GM12892 (cell line): ENCODE measurements at places on chromosomes 3 and 15.

- DNase-seq = no peak
Observed at GRCh38 chr15:45180201-45180600, 7.6 kb downstream of the SHF start.

DNA sequence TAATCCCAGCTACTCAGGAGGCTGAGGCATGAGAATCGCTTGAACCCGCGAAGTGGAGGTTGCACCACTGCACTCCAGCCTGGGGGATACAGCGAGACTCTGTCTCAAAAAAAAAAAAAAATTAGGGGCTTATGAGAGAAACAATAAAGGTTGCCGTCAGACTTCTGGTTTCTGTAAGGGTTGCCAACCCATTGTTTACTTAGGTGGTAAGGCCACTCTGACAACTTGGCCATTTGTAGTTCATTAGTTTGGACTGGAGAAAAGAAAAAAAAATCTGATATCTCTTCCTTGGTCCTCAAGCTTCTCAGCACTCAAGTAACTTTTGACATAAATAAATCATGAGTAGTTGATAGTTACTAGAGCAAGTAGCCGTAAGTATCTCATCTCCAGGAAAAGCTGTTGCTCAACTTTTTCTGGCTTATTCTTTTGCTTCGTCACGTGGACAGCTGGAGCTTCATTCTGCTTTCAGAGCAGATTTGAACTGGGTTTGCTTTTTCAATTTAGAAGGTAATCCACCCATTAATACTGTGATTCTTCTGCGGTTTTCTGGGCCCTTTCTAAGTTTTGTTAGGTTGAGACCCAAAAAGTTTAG is 9.4 kb downstream of the SNX1 start:
- no peak for DNase-seq

- DNase-seq = no peak
Observed at GRCh38 chr3:102354818-102355515, 79.8 kb upstream of the ZPLD1 start.

- DNase-seq = no peak
Observed at GRCh38 chr3:97871801-97872524, 50.2 kb downstream of the CRYBG3 start.

DNA sequence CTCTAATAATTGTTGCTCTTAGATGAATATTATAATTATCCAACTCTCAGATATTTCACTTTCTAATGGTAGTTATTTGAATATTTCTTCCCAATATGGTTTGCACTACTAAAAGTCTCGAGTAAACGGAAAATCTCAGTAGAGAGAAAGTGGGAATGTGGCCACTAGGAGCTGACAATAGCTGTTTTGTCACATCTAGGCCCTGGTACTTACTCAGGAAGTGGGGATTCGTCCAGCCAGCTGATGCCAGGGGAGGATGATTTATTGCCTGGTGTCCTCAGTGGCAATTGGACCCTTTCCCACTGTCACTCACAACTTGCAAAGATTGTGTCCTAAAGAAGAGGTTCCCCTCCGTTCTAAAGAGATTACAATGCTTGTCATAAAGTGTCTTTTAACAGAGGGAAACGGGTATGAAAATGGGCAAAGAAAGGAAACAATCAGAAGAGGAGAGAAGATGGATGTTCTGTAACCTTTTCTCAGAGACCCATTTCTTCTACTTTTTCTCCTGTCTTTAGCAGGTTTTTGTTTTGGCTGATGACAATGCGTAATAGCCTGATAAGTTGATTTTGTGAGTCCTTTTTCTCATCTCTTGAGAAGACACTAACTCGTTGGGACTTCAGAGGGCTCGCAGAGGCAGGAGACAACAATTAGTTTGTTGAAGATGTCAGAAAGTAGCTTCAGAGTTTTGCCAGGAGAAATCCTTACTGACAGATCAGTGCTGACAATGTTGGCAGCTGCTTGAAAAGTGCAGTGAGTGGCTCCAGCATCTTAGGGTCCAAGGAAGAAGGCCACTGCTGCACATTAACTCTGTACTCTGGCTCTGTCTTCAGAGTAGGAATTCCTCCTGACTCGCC is 320.6 kb downstream of the MECOM start:
- no peak for DNase-seq

- no peak for DNase-seq
Observed at GRCh38 chr15:88141269-88141889, 115.2 kb downstream of the NTRK3 start.

DNA sequence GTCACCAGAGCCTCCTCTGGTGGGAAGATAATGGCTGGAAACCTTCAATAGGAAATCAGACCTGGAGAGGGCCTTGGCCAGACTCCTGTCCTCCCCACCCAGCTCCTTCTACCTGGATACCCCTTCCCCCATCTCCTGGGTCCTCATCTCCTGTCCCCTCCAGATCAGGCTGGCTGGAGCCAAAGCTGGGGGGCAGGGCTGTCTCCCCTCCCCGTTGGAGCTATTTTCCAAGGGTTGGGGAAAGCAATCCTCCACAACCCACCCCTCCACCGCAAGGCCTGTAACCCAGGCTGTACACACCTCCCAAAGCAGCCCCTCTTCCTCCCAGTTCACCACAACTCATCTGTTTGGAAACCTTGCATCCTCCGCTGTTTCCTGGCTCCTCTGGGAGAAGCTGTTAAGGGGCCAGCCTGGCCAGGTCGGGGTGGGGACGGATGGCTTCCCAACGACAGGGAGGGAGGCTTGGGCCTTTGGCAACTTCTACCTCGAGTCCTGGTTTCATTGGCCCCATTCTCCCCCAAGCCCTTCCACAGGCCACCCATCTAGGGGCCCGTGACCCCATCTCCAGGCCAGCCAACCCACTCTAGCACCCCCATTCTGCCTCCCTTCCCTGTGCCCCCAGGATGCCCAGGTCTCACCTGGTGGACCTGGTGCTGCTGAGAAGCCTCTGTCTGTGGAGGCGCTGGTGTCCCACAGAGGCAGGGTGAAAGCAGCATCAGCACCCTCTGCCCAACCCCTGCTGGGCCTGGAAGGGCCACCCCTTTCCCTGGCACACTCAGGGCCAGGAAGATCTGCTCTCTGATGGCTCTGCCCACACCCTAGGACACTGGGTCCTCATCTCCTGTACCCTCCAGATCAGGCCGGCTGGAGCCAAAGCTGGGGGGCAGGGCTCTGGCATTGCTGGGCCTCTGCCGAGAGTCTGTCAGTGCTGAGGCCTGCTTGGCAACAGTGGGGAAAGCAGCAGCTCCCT is 22.1 kb upstream of the GOLGA6C start:
- peak; percentile 21 for DNase-seq

GRCh38 chr3:196440041-196440537 is 7.9 kb upstream of the UBXN7 start:
- DNase-seq = no peak

DNA sequence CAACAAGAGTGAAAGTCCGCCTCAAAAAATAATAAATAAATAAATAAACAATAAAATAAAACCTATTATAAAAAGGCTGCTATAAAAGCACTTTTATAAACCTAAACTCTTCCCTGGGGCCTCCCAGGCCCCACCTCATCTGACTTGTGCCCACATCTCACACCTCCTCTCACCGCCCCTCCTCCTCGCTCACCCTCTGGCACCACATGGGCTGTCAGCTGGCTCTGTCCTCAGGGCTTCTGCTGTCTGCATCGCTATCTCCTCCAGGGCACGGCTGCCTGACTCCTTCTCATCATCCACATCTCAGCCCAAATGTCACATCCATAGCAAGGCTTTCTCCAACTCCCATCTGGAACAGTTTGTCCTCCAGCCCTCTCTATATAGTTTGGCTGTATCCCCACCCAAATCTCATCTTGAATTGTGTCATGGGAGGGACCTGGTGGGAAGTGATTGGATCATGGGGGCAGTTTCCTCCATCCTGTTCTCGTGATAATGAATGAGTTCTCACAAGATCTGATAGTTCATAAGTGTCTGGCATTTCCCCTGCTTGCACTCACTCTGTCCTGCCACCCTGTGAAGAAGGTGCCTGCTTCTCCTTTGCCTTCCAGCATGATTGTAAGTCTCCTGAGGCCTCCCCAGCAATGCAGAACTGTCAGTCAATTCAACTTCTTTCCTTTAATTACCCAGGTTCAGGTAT is 8.8 kb upstream of the SH3BP5 start:
- DNase-seq = no peak

DNA sequence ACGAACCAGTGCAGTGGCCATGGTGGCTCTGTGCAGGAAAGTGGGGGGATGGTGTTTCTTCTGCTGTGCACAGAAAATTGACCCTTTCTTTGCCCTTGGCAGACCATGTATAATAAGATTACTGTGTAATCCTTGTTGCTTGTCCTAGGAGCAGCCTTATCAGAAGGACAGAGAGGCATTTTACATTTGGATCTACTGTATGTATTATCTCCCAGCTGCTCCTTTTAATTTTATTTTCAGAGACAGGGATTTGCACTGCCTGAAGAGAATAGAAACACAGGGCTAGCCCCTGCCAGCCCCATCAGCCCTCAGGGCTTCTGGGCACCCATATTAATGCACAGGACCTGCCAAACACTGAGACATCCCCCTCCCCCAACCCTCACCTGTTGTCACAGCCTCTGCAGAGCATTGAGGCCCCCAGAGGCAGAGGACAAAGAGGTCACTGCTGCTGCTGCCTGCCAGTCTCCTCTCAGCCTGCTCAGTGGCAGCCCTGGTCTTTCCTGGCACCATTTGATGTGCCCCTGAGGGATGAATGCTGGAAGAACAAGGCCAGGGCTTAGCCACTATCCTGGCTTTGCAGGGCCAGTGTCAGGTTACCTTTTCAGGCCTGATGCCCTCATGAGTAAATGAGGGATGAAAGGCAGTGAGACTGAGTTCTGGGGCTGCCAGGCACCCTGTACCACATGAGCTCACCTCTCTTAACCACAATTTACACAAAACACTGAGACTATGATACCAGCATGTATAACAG is 533.4 kb downstream of the NTRK3 start:
- DNase-seq = no peak

- DNase-seq = no peak
Observed at GRCh38 chr15:67090297-67091070, 25.1 kb downstream of the SMAD3 start.

- DNase-seq = no peak
Observed at GRCh38 chr3:19250959-19251610, 102.8 kb downstream of the KCNH8 start.

DNA sequence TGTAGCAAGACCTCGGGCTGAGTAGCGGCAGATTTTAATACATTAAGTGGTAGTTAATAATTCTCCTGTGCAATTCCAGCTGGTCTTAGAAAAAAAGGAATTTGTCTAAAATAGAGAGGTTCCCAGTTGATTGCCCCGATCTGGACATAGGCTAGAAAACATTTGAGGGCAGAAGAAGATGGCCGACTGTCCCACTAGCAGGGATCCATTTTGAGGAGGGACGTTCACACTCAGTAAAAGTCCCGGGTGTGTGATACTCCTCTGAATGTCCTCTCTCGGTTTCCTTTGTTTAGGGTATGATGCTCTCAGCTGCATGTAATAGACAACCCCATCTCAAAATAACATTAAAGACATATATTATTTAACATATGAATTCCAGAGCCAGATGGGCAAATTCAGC is 77.9 kb upstream of the OXTR start:
- DNase-seq = no peak

DNA sequence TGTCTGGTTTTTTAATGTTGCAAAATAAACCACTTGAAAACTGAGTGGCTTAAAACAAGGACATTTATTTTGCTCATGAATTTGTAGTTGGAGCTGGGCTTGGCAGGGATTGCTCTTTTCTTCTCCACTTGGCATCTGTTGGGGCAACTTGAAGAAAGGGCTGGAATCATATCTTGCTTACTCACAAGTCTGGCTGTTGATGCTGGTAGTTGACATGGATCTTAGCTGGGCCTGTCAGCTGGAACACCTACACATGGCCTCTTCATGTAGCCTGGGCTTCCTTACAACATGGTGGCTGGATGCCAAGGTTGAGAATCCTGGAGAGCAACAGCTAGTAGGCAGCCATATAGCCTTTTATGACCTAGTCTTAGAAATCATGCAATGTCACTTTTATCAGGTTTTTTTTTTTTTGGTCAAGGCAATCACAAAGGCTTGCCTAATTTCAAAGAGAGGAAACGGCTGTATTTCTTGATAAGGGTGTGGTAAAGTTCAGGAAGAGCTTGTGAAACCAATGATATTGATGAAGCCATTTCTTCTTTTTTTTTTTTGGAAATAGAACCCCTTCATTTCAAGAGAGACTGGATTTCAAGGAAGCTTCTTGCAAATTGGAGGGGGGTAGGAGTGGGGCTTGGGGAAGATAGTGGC is 262.1 kb downstream of the IL20RB start:
- DNase-seq = no peak

DNA sequence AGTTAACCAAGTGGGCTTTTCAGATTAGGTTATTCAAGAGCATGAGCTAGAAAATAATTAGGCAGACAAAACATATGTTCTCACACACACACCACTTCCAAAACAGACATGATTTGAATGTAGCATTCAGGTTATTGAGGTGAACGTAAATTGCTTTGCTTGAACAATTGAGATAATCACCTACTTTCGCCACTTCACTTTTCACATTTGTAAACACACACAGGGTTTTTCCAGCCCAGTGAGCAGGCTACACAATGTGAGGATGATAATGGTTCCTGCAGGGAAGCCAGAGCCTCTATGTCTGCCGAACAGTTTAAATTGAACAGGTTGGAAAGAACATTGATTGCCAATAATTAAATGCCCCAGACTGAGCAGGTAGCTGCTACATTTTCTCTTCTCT is 560.8 kb downstream of the OCA2 start:
- DNase-seq = no peak

GRCh38 chr3:31288641-31289100 is 244.1 kb upstream of the STT3B start:
- DNase-seq = no peak

DNA sequence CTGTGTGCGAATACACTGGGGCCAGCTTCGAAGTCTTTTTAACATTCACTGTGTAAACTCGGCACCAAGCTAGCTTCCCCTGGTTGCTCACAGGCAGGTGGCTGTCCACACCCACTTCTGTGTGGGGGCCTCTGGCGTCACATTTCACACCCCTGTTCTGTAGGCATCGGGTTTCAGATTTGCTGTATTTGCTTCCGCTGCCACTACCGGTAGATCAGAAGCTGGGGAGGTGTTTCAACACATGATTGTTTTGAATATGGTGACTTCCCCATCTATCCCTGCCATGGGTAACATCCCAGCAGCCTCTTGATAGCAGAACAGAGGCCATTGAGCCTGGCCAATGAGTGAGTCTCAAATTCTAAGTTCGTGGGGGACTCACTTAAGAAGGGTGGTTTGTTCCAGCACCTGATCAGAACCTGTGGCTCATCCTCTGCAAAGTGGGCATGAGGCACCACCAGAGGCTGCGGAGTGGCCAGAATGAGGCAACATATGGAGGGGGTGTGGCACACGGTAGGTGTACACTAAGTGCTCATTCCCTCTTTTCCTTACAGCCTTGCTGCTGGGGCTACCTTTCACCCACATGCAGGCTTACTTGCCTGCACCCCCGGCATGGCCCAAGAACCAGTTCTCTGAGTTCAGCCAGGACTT is 61.5 kb downstream of the IQSEC1 start:
- peak; percentile 78 for DNase-seq
